BJ (cell line): ENCODE measurements at places on chromosomes 4 and X. TPM values are rescaled to one million over a fixed set of nuclear protein-coding genes. Genes with fewer than 3 reads are reported as not detected.

- no peak for DNase-seq
Measured at GRCh38 chr4:109672169-109672930, 30.9 kb downstream of the CASP6 start.

DNA sequence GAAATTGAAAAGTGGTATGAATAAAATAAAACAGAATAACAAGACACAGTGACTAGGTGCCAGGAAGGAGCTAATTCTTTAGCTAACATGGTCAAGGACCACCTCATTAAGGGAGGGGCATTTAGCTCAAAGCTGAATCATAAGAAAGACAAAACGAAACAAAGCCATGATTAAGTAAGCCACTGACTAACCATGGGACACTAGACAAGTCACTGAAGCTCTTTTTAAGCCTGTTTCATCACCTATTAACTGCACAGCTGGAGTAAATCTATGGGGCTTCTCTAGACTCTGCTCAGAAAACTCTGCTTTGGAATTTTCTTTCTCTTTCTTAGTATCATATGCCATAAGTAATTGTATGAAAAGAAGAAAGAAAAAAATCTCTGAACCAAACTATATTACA, 49.8 kb upstream of the C1QTNF7 start:
- DNase-seq = no peak

- no peak for DNase-seq
Measured at GRCh38 chr4:158841540-158841939, 72.7 kb downstream of the FNIP2 start.

DNA sequence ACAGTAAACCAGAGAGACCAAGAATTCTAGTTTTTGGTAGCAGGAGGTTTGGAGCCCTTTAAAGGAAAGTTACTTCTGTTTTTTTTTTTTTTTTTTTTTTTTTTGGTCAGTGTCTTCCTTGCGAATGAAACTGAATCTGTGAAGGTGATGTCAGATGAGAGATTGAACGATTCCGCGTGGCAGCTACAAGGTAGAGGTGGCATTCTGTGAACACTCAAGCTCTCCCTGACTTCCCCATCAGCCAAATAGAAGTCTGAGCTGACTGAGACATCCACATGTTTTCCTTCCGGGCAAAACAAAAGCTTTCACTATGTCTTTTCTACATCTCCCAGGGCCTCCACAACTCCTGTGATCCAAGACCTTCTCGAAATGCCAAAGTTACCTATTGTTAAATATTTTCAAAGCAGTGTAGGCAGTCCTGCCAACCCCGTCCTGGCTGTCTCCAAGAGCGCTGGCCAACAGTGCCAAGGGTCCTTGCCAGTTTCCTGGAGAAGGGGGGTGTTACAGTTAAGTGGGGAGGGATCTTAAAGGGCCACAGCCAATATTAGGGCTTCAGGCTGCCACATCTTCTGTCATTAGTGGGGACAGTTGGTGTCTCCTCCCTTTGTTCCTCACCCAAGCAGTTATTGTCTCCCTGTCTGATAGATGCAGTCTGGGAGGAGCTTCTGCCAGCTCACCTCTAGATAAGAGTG, 102.9 kb upstream of the SLC34A2 start:
- DNase-seq = no peak

GRCh38 chr4:5824227-5824626, 68.7 kb downstream of the CRMP1 start:
- DNase-seq = no peak

DNA sequence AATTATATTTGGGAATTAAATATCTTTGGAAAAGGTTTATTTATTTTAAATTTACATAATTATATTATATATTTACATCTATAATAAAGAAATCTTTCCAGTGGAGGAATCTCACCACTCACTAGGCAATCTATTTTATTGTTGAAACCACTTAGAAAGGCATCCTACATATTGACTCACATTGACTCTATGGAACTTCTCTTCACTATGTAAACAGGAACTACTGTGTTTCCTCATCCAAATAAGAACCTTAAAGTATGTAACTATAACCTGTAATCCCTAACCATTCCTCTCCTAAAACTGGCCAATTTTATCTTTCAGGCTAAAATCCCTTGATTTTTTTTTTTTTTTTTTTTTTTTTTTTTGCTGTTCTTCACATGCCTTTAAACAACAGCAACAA, 268.7 kb downstream of the MAPK10 start:
- DNase-seq = no peak

ZXDB gene
- polyA plus RNA-seq = 3.3 and 4.4 TPM in 2 replicates

SPATA18 gene
- polyA plus RNA-seq = 10.6 and 13.4 TPM in 2 replicates
